ENCODE measurements at places on chromosomes 7 and 10.

- H3K36me3 ChIP-seq: no peaks in the 10 kb centered on the region
- no peak overlapping the region for H3K4me3 ChIP-seq
- DNase-seq: no peak
- H3K27me3 ChIP-seq: no peaks in the 10 kb centered on the region
- H3K4me1 ChIP-seq: peaks cover 4% of the 10 kb centered on the region
These were observed 625.5 kb downstream of the KCNMA1 start for GRCh38 chr10:77011874-77012811.

DNA sequence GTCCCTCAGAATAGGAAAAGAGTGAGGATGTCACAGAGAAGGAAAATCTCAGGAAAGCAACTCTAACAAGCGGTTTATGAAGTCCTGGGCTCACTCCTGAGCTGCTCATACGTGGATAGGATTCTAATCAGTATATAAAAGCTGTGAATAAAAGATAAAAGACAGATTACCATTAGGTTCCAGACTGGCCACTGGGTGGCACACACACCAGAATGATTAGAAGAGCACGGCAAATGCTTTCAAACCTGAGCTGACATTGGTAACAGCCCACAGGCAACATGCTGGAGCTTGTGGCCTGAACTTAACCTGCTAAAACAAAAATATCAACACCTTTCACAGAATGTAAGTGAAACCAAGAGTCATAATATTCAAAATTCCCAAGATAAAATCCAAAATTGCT is 370.8 kb downstream of the GRID1 start:
- H3K27ac ChIP-seq: no peak overlapping the region
- no peaks in the 10 kb centered on the region for H3K4me1 ChIP-seq
- no peak for DNase-seq
- peaks cover 38% of the 10 kb centered on the region for H3K27me3 ChIP-seq
- no peak overlapping the region for H3K4me3 ChIP-seq

DNA sequence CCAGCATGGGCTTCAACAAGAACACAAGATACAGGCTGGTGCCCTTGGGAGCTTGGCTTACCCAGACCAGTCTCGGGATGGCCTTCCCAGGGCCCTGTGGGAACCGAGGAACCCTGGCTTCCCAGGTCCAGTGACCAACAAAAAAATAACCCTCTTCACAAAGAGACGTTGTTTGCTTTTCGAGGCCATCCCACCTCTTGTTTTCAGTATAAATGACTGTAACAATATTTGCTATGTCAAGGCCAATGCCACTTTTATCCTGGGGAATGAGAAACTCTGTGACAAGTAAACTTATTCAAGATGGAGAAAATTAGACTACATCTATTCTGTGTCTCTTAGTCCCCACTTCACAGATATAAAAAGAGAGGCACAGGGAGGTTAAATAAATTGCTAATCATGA is 138.8 kb downstream of the PRPF18 start:
- H3K36me3 ChIP-seq: peaks cover 2% of the 10 kb centered on the region
- H3K4me3 ChIP-seq: no peak overlapping the region
- peaks cover 2% of the 10 kb centered on the region for H3K4me1 ChIP-seq
- no peak for DNase-seq
- H3K27ac ChIP-seq: no peak overlapping the region
- peaks cover 18% of the 10 kb centered on the region for H3K27me3 ChIP-seq

- H3K27ac ChIP-seq: peak overlapping the region; percentile 99
- H3K4me1 ChIP-seq: peaks cover 25% of the 10 kb centered on the region
- H3K27me3 ChIP-seq: no peaks in the 10 kb centered on the region
- DNase-seq: peak; percentile 48
- peaks cover 6% of the 10 kb centered on the region for H3K36me3 ChIP-seq
- peak overlapping the region; percentile 99 for H3K4me3 ChIP-seq
These were observed 206 bp downstream of the UPF2 start for GRCh38 chr10:12042409-12042796.

GRCh38 chr10:121302541-121303180 is 295.6 kb downstream of the FGFR2 start:
- H3K36me3 ChIP-seq: no peaks in the 10 kb centered on the region
- no peak overlapping the region for H3K4me3 ChIP-seq
- H3K27ac ChIP-seq: no peak overlapping the region
- DNase-seq: no peak
- no peaks in the 10 kb centered on the region for H3K27me3 ChIP-seq
- H3K4me1 ChIP-seq: no peaks in the 10 kb centered on the region

DNA sequence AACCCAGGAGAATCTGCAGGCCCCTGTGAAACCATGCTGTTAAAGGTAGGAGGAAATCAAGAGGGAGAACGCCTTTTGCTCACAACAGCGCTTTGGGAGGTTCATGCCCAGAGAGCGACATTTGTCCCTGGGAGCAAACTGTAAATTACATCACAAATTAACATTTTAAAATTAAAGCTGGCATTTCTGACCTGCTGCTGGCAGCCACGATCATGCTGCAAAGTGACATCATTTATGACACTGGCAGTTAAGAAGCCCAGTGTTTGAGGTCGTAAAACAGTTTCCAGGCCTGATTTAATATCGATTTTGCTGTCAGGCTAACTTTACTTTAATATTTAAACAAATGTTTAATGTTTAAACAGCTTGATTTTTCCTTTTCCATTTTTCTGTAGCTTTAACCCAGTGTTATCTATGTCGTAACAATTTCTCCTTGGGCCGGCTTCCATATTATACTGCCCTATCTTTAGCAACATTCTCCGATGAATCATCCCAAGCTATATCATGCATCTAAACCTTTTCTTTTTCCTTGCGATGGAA is 86.5 kb upstream of the NPVF start:
- no peak overlapping the region for H3K27ac ChIP-seq
- H3K36me3 ChIP-seq: no peaks in the 10 kb centered on the region
- peaks cover 42% of the 10 kb centered on the region for H3K27me3 ChIP-seq
- H3K4me3 ChIP-seq: no peak overlapping the region
- peaks cover under 1% of the 10 kb centered on the region for H3K4me1 ChIP-seq
- DNase-seq: no peak

GRCh38 chr10:393787-394438 is 258.7 kb downstream of the ZMYND11 start:
- H3K4me1 ChIP-seq: peaks cover 11% of the 10 kb centered on the region
- no peaks in the 10 kb centered on the region for H3K36me3 ChIP-seq
- peak overlapping the region; percentile 31 for H3K4me3 ChIP-seq
- H3K27me3 ChIP-seq: peaks cover 5% of the 10 kb centered on the region

DNA sequence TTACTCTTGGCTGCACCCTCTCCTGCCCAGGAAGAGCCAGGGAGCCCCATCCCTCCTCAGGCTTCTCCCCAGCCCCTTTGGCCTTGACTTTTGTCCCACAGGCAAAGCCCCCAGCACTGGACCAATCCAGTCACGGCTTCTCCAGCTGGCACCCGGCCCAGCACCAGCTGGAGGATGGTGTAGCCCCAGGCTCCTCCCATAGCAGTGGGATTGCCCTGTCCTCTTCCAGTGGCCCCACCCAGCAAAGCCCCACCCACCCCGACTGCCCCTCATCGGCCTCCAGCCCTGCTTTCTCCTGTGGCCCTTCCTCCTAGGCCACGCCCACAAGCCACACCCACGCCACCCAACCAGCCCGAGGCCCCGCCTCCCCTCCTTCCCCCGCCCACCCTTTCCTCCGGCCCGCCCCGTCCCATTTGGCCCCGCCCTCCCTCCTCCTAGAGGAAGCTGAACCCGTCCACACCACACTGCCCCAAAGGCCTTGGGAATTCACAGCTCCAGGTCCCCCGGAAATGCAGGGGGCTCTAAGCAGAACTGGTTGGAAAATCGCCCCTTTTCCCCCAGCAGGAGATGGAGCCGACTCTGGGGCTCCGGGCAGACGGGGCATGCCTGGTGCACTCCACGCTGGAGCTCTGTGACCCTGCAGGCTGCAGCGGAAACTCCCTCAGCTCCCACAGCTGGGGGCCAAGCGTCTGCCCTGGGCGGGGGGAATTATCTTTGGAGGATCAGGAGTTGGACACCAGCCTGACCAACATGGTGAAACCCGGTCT is 25.2 kb downstream of the GET4 start:
- peak; percentile 32 for DNase-seq
- peaks cover 2% of the 10 kb centered on the region for H3K4me1 ChIP-seq
- H3K27me3 ChIP-seq: no peaks in the 10 kb centered on the region
- no peak overlapping the region for H3K27ac ChIP-seq

- no peak overlapping the region for H3K4me3 ChIP-seq
- peaks cover 58% of the 10 kb centered on the region for H3K27me3 ChIP-seq
- no peak for DNase-seq
These were observed 211.4 kb downstream of the SEC23IP start for GRCh38 chr10:120103738-120104560.

GRCh38 chr7:82241356-82241755 is 202.2 kb downstream of the CACNA2D1 start:
- no peak for DNase-seq
- no peaks in the 10 kb centered on the region for H3K27me3 ChIP-seq
- H3K36me3 ChIP-seq: no peaks in the 10 kb centered on the region
- H3K4me3 ChIP-seq: no peak overlapping the region

GRCh38 chr10:78403781-78404180 is 370.1 kb downstream of the RPS24 start:
- DNase-seq: no peak
- peaks cover 2% of the 10 kb centered on the region for H3K36me3 ChIP-seq
- H3K4me1 ChIP-seq: peaks cover 8% of the 10 kb centered on the region
- H3K27ac ChIP-seq: no peak overlapping the region
- H3K4me3 ChIP-seq: no peak overlapping the region

DNA sequence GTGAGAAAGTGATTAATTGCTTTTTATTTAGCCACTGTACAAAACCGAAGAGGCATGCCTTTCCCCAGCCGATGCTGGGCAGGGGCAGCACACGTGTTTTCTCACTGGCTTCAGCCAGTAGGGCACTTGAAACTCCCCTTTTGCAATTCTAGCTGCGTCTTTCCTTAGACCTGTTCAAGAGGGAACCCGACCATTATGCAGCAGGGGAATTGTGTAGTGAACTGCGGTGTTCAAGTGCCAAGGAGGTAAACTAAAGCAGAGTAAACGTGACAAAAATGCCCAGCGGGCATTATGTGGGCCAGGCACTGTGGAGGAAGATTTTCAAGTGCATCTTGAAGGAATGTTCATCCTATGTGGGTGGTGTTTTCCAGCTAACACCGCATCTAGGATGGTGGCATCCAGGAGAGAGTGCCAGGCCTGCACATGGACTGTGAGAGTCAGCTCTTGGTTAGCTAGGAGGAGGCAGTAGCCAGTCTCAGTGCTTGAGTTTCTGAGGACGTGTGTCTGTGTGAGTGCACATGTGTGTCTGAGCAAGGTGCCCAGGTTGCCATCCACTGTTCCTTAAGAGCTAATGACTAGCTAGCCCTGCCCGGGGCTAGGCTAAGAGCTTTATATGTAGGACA is 3.3 kb downstream of the WIPF3 start:
- H3K27me3 ChIP-seq: peaks cover 72% of the 10 kb centered on the region
- H3K4me3 ChIP-seq: no peak overlapping the region
- DNase-seq: no peak
- no peak overlapping the region for H3K27ac ChIP-seq

DNA sequence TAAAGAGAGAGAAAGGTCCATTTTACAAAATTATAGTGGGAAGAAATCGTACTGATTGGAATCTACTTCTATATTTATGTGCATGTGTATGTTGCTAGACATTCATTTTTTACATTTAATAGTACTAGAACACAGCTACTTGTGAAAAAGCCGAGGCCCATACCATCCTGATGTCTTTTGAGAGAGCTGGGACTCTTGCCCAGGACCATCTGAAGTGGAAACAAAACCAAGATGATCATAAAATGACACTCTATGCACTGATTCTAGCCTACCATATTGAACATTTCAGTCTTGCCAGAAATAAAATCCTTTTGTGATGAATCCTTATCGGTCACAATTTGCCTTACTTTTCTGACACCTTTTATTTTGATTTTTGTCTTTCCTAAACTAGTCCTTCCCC is 640.0 kb downstream of the KCNMA1 start:
- H3K4me3 ChIP-seq: no peak overlapping the region
- H3K36me3 ChIP-seq: no peaks in the 10 kb centered on the region
- H3K27me3 ChIP-seq: peaks cover 48% of the 10 kb centered on the region
- no peak for DNase-seq

GRCh38 chr7:153072806-153073205 is 313.3 kb downstream of the ACTR3B start:
- no peak overlapping the region for H3K4me3 ChIP-seq
- H3K27me3 ChIP-seq: no peaks in the 10 kb centered on the region
- H3K27ac ChIP-seq: no peak overlapping the region
- H3K4me1 ChIP-seq: no peaks in the 10 kb centered on the region
- DNase-seq: no peak
- no peaks in the 10 kb centered on the region for H3K36me3 ChIP-seq

DNA sequence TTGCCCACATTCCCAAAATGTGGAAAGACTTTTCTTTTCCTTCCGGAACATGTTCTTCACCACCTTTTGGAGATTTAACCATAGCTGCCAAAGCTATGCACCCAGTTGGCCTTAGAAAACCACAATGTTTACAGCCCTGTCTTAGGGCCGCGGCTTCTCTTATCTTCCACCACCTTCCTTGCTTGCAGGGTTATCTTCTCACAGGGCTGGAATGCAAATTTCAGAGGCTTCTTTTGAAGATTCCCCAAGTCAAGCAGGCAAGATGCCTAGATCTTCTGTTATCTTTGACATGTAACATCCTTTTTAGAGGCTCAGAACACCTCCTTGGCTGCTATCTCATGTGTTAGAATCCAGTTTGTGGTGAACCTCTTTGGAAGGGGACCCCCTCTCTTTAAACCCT is 11.1 kb downstream of the KCTD7 start:
- H3K27me3 ChIP-seq: no peaks in the 10 kb centered on the region
- H3K4me3 ChIP-seq: no peak overlapping the region
- DNase-seq: no peak
- peaks cover 3% of the 10 kb centered on the region for H3K36me3 ChIP-seq
- peaks cover 19% of the 10 kb centered on the region for H3K4me1 ChIP-seq
- no peak overlapping the region for H3K27ac ChIP-seq

- no peak overlapping the region for H3K27ac ChIP-seq
- H3K36me3 ChIP-seq: no peaks in the 10 kb centered on the region
- no peak overlapping the region for H3K4me3 ChIP-seq
- peaks cover 10% of the 10 kb centered on the region for H3K27me3 ChIP-seq
- no peaks in the 10 kb centered on the region for H3K4me1 ChIP-seq
- DNase-seq: no peak
These were observed 29.3 kb downstream of the SLC39A12 start for GRCh38 chr10:17980846-17981565.

DNA sequence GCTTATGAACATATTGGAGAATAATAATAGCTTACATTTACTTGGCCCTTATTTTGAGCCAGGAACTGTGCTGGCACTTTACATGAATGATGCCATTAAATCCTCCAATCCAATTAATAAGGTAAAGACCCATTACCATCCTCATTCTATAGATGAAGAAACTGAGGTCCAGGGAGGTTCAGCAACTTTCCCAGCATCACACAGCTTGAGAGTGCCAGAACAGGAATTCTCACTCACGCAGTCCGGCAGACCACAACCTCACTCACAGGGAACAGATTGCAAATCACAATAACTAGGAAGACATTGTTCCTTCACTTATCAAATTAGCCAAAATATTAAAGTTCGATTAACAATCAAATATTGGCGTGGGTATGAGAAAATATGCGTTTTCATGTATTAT is 18.3 kb downstream of the GPRIN2 start:
- no peak overlapping the region for H3K4me3 ChIP-seq
- no peak overlapping the region for H3K27ac ChIP-seq
- peaks cover 45% of the 10 kb centered on the region for H3K27me3 ChIP-seq

Data from T-helper 17 cell (primary cell).